Tibial nerve (tissue), 4 donors: ENCODE measurements at places on chromosomes 16 and 17.

- no peak overlapping the region for H3K27ac ChIP-seq
- DNase-seq, result no peak
- no peaks in the 10 kb centered on the region for H3K36me3 ChIP-seq
- no peaks in the 10 kb centered on the region for H3K27me3 ChIP-seq
- H3K4me1 ChIP-seq, result no peaks in the 10 kb centered on the region
- no peak overlapping the region for H3K4me3 ChIP-seq
Observed at GRCh38 chr17:36209575-36209974, 1.3 kb upstream of the CCL4L2 start.

DNA sequence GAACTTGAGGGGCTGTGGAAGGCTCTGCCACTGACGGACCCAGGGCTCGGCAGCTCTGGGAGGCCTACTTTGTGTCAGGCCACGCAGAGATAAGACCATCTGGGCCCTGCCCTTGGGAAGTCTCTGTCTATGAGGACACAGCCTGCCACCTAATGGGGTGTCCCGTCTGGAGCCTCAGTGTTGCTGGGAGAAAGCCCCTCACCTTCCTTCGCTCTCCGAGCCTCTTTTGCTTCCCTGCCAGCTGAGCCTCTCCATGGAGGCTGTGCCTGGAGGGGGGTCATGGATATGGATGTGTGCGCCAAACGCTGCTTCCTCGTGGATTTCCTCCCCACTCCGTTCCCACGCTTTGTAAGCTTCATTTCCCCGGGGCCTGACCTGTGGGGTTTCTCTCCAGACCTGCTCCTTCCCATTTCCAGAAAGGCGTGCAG lies 228.8 kb downstream of the SEC14L1 start:
- no peak overlapping the region for H3K27ac ChIP-seq
- no peak overlapping the region for H3K4me3 ChIP-seq
- H3K4me1 ChIP-seq, result peaks cover 67% of the 10 kb centered on the region

DNA sequence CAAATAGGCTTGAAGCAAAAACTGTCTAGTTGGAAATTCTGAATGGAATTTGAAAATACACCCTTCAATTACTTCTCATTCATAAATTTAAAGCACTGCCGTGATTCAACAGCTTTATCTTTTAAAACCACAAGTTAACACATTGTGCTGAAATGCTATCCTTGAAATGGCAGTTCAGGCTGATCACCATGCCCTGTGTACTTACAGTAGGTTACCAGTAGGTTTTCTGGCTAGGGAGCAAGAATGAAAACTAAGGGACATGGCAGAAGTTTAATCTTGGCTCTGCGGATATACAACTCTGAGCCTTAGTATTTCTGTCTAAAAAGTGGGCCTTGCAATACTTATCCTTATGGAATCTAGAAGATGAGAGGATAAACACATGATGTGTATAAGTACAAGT lies 28.0 kb downstream of the NXPH3 start:
- no peak for DNase-seq
- peaks cover 19% of the 10 kb centered on the region for H3K4me1 ChIP-seq
- no peak overlapping the region for H3K4me3 ChIP-seq
- H3K27ac ChIP-seq, result peak overlapping the region; percentile 85
- H3K36me3 ChIP-seq, result no peaks in the 10 kb centered on the region
- no peaks in the 10 kb centered on the region for H3K27me3 ChIP-seq

DNA sequence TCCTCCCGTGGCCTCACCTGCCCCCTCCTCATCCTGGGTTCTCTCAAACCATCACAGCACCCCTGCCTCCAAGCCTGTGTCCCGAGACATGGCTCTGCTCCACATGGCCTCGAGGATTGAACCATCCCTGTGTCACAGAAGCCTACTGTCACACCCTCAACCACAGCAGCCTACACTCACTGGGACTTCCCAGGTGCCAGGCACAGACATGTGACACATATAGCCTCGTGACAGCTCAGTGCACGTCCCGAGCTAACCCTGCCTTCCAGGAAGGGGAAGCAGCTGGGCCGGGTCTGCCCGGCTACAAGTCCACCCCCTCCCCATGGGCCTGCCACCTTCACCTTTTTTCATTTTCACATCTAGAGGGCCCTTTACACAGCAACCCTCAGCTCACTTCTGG lies 238.3 kb downstream of the CPPED1 start:
- no peaks in the 10 kb centered on the region for H3K36me3 ChIP-seq
- H3K27ac ChIP-seq, result no peak overlapping the region
- no peaks in the 10 kb centered on the region for H3K27me3 ChIP-seq
- no peak for DNase-seq

- no peaks in the 10 kb centered on the region for H3K4me1 ChIP-seq
- no peaks in the 10 kb centered on the region for H3K36me3 ChIP-seq
- peaks cover 13% of the 10 kb centered on the region for H3K27me3 ChIP-seq
- H3K4me3 ChIP-seq, result no peak overlapping the region
- no peak for DNase-seq
- no peak overlapping the region for H3K27ac ChIP-seq
Observed at GRCh38 chr17:71828182-71828596, 292.6 kb upstream of the SOX9 start.

DNA sequence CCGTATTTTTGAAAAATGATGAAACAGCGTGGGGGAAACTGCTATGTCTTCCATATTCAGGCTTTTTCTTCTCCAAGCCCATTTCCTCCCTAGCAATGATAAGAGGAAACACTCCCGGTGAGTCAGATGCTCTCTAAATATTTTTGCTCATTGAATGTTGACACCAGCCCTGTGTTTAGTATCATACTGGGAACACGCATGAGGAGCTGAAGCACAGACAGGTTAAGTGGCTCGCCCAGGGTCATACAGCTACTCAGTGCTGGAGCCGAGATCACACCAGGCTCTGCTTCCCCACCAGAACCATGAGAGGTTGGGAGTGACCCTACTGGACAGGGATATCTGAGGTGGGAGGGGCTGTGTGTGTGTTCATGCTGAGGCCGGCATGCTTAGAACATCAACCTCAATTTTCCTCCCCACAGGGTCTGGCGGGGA lies 37.8 kb upstream of the ADGRG1 start:
- H3K27me3 ChIP-seq, result no peaks in the 10 kb centered on the region
- H3K4me1 ChIP-seq, result peaks cover 8% of the 10 kb centered on the region
- no peaks in the 10 kb centered on the region for H3K36me3 ChIP-seq
- DNase-seq, result no peak
- H3K27ac ChIP-seq, result no peak overlapping the region

- H3K27ac ChIP-seq, result no peak overlapping the region
- H3K4me1 ChIP-seq, result no peaks in the 10 kb centered on the region
- no peaks in the 10 kb centered on the region for H3K36me3 ChIP-seq
- H3K4me3 ChIP-seq, result no peak overlapping the region
Observed at GRCh38 chr16:11093572-11094074, 149.3 kb downstream of the CLEC16A start.

DNA sequence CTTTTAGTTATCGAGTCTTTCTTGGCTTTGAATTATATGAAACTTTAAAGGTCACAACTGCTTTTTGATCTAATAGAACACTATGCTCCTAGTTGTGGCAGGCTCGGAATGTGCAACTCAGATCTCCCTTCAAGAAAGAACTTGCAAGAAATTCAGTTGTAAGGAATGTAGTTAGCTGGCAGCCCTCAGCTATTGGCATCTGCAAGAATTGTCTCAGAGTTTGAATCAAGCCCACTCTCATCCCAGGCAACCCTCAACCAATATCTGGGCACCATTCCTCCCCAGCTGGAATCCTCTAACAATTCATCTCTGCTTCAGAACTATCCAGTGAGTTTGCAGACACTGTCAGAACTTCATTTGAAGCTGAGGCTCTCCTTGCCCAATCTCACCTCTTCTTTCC lies 447.2 kb downstream of the KIF2B start:
- H3K27me3 ChIP-seq, result no peaks in the 10 kb centered on the region
- no peak overlapping the region for H3K27ac ChIP-seq
- DNase-seq, result no peak
- H3K4me3 ChIP-seq, result no peak overlapping the region
